SHP77 (cell line): ENCODE measurements at places on chromosomes 1 and 21.

DNA sequence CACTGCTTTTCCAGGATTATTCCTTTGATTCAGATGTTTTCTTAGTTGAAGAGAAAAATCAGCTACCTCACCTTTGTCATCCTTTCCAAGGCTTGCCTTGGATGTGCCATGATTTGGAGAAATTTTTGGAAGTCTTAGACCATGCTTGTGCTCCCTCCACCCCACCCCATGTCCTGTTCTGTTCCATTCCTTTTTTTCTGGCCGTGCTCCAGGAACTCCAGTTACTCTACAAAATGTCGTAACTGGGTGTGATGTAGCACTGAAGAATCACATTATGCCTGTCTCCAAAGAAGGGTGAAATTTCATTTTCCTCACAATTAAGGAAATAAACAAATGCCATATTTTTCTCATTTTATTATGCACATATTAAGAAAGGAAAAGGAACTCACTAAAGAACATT, 217.8 kb upstream of the ZRANB2 start:
- no peak for DNase-seq

GRCh38 chr21:32193098-32193465, 85.8 kb downstream of the MIS18A start:
- DNase-seq: no peak

DNA sequence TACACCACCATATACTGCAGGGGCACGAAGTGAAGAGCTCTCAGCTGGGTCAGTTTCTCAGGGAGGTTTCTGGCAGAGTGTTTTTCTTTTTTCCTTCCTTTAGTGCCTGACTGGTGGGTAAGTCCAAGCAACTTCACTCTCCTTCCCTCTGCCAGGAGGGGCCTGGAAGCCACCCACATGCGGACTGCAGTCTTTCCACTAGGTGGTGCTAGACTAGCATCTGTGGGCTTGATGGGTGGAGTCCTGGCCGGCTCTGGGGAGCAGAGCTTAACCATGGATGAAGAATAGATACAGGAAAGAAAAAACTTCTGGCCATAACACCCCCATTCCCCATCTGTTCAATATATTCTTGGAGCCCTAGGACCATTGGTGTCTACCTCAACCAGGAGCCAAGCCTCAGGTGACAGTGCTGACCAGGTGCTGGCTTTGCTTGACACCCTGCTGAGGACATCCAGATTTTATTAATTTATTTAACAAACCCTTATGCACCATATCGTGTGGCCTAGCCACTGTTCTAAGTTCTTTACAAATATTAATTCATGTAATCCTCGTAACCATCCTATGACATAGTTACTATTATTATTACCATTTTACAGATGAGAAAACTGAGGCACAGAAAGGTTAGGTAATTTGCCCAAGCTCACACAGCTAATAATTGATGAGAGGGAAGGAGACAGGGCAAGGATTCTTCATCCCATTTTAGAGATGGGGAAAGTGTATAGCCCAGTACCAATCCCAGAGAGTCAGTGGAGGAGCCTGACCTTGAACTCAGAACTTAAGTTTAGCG, 126.7 kb upstream of the CSF3R start:
- DNase-seq: peak; percentile 55

GRCh38 chr1:156033011-156033410, 12.3 kb upstream of the SSR2 start:
- no peak for DNase-seq

DNA sequence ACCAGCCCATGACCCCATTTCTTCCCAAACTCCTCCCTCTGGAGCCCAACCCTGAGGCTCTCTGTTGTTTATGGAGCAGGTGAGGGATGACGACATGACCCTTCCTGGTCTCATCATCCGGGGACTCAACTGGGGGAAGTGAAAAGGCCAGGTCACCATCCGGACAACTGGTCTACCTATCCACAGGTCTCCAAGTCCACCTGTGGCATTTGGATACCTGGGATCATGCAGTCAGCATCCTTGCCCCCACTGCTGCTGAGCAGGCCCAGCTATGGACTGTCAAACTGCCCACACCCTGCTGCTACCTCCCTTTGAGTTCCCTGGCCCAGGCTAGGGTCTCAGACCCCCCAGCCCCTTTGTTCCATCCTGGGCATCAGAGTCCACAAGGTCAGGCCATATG, 60.0 kb upstream of the LAPTM5 start:
- no peak for DNase-seq

GRCh38 chr1:8661185-8662110, 156.0 kb downstream of the RERE start:
- DNase-seq: no peak

DNA sequence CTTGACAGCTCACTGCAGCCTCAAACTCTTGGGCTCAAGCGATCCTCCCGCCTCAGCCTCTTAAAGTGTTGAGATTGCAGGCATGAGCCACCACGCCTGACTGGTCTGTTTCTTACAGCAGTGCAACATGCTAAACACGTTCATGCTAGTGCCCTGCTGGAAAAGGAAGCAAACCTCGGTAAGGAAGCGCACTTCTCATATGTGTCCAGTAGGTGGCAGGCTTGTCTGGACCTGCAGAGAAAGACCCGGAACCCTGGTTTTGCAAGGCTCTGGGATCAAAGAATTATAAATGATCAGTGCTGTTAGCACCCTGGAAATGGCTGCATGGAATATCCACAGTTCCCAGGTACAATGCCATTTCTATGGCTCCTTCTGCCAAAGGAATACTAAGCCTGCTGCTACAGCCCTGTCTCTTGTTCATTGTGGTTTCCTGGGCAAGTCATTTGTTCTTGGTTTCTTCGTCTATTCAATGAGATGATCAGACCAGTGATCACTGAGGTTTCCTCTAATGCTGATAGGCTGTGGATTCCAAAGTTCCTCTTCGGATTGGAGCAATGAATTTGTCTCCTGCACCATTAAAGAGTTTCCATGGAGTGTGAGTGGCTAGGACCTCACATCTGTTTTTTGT, 15.9 kb downstream of the RNU5D-1 start:
- peak; percentile 50 for DNase-seq

DNA sequence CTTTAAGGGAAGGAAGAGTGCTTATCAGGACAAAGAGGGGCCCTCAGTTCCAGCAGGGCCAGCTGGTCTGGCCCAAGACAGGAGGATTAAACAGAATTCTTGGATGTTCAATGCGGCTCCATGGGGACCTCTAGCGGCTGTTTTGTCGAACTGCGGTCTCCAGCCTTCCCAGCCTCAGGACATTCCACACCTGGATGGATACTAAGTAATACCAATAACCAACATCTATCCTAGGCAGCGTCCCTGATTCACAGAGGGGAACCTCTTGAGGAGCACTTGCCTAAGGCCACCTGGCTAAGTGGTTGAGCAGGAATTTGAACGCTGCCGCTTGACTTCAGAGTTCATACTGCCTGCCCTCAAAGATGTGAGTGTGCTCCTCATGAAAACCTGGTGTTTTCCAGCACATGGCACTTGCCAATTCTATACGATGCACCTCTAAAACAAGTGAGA, 15.5 kb upstream of the CD247 start:
- peak; percentile 52 for DNase-seq

DNA sequence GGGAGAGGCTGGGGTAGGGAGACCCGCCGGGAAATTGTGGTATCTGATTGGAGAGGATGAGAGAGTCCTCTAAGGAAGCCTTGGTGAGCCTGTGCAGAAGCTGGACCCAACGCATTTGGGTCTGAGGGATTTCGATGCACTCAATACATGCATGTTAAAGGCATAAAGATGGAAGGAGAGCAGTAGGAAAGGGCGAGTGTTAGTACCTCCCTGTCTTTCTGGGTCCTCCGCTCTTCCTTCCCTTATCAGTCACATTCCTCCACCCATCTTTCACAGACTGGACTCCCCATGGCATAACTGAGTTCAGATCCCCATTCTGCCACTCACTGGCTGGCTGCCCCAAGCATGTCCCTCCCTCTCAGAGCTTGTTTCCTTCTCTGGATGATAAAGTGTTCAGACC, 7.3 kb downstream of the RGS16 start:
- no peak for DNase-seq

DNA sequence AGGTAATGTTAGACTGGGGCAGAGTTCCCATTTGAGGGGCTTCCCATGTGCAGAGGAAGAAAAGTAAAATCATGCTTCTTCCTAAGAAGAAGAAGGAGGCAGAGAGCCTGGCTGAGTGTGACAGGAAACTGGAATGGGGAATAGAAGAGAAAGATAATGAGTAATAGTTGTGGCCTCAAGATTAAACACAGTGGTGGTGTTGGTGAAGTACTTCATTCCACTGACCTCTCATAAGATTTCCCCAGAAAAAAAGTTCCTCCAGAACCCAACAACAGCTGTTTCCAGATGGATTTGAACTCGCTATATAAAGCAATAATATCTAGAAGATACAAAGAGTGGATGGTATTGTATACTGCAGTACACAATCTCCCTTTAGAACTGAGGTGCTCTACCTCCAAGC, 13.0 kb downstream of the RGS1 start:
- DNase-seq: no peak
